ENCODE measurements at places on chromosomes 2 and 18.

DNA sequence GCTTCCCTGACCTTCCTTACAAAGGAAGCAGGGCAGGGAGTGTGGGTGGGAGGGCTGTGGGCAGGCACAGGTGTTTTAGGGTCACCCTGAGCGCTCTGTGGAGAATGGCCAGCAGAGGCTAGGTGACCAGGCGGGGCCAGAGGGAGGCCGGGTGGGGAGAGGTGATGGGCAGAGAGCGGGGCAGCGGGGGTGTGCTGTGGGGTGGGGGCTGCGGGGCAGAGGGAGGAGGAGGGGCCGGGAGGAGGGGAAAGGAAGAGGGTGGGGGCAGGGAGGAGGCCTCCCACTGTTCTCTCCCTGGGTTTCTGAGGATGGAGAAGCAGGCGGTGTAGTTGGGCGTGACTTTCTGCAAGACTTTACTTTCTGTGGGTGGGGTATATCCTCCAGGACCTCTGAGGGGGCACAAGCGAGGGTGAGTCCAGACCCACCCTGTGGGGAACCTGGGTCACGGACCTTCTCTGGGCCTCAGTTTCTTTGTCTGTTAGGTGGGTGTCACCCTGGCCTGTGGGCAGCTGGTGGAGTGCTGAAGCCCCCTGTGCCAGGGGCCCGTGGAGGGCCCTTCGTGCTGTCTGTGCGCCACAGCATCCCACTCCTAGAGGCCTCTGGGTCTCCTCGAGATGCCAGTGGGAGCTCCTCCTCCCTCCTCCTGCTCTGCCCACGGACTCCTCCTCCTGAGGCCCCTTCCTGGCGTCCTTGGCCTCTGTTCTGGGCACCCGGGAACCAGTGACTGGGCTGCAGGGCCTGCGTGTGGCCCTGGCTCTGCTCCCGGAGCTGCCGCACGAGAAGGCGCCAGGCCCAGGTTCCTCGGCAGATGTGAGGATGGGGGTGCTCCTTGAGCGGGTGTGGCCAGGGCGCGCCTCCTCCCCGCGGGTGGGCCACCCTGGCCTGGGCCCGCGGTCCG lies 6.3 kb upstream of the NEU4 start:
- no peak for DNase-seq

GRCh38 chr18:37355772-37356171 lies 209.8 kb downstream of the CELF4 start:
- no peak for DNase-seq

DNA sequence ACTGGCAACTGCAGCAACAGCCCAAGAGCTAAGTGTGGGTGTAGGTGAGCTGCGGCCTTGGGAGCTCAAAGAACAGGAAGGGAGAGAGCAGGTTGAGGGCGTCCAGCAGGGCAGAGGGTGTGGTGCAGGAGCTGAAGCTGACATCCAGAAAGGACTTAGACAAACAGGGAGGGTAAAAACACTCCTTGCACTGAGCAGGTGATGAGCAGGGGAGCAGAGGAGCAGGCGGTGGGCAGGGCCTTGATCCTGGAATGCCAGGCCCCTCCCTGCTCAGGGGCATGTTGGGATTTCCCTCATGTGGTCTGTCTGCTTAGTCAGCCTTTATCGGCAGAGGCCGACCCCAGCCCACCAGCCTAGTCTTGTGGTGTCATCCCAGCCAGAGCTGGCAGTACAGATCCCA lies 63.6 kb downstream of the VSNL1 start:
- DNase-seq = no peak

DNA sequence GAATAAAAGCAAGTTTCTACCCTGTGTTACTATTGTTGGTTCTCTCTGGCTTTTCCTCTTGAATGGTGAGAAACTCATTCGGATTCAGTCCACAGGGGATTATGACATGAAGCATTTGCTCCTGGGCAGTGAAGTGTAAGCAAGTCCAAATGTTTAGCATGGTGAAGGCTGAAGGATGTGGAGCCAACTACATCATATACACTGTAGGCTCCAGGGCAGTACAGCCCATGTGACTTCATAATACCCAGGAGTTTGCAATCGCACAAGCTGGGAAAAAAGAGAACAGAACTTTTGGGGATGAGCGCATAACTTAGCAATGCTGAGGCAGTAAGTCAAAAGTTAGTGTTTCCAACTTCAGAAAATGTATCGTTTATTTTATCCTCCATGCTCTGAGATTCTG lies 695.7 kb upstream of the POU3F3 start:
- DNase-seq = no peak

- no peak for DNase-seq
Observed at GRCh38 chr2:129050101-129050500, 731.4 kb upstream of the HS6ST1 start.

GRCh38 chr2:3911882-3912455 lies 208.6 kb downstream of the DCDC2C start:
- DNase-seq = no peak

GRCh38 chr18:45464619-45465018 lies 150.7 kb upstream of the SLC14A2 start:
- no peak for DNase-seq

- DNase-seq = no peak
Observed at GRCh38 chr2:4635289-4635688, 931.9 kb downstream of the DCDC2C start.

- DNase-seq = no peak
Observed at GRCh38 chr2:59589881-59590280, 963.6 kb downstream of the BCL11A start.

DNA sequence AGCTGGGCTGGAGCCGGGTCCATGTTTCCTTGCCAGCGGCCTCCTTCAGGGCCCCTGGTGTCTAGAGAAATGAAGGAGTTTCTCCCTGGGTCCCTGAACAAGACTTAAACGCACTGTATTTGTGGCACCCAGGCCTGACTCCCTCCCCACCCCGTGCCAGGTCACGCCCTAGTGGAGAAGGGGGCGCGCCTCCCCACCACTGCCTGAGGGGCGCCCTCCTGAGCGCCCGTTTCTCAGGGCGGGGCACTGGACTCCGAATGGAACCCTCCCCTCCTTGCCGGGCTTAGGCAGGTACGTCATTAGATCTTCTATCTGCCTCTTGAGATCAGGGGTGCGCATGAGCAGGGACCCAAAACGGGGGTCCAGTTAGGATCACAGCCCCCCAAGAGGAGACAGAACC lies 16.3 kb downstream of the ODC1 start:
- DNase-seq = no peak

GRCh38 chr18:36709315-36709714 lies 119.5 kb downstream of the TPGS2 start:
- no peak for DNase-seq

DNA sequence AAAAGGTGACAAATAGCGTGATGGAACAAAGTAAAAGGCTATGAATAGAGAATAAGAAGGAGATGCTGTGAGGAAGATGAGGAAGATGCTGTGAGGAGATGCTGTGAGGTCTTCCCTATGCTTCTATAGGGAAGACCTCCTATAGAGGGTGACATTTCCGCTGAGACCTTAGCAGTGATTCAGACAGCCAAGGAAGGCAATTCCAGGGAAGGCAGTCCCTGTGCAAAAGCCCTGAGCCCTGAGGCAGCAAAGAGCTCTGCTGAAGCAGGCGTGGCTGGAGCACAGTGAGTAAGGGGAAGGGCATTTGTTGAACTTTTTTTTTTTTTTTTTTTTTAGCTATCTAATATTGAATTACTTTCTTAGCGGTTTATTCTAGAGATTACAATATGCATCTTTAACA lies 142.7 kb upstream of the FOSL2 start:
- peak; percentile 56 for DNase-seq

DNA sequence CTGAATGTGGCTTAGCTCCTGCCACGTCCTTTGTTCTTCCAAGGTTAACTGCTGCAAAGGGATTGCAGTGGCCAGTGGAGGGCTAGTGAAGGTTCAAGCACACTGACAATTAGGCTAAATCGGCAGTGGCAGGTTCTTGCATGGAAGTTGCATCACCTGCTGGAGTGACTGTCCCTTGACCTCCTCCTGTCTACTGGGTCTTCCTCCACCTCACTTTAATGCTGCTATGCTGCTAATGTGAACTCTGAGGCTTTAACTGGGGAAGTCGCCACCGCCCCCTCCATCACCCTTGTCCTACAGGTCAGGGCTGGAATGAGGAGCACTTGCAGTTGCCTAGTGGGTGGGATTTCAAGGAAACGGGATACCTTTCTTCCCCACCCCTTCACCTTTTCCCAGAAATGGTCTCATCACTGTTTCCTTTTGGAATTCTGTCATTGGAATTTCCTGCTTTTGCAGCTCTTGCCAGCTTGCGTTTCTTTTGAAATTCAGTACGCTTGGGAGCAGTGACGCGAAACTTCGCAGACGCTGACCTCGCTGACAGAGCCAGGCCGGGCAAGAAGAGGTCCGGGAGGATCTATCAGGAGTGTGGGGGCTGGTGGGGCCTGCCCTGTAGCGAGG lies 150.3 kb downstream of the SH3RF3 start:
- DNase-seq = no peak

DNA sequence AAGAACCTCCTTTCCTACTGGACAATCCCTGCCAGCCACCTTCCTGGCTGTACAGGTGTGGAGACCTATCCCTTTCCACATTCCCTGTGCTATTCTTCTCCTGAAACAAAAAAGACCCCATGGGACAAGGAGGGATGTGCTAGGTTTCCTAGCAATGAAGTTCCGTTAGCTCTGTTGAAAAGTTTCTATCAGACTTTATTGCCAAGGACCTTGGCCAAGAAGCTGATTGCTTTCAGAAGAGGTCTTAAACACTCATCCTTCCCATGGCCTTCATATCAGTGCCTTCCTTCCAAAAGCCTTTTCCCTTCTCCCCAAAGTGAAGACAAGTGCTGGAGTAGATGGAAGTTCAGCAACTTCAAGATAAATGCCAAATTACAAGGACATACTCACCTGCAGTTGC lies 194.8 kb downstream of the AGPS start:
- DNase-seq = no peak

GRCh38 chr2:5691221-5691984 lies 781 bp upstream of the SOX11 start:
- no peak for DNase-seq

DNA sequence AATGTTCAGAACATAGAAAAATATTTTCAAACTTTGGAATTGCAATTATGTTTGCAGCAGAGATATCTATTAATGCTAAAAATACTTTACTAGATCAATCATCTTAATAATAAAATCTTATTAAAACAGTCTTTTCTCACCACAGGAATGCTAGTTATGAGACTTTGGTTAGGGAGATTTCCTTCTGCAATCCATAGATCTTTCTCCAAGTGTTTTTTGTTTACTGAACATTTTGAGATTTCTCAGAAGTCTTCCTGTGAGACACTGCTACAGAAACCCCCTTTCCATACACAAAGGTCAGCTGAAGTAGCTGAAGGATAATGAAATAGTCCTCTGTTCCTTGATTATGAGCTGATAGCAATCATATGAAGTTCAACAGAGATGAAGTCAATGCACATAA lies 59.4 kb upstream of the RAPH1 start:
- peak; percentile 38 for DNase-seq

- DNase-seq = no peak
Observed at GRCh38 chr2:35035883-35036282, 1319.7 kb upstream of the CRIM1 start.

GRCh38 chr2:158734442-158734841 lies 60.7 kb upstream of the DAPL1 start:
- no peak for DNase-seq

DNA sequence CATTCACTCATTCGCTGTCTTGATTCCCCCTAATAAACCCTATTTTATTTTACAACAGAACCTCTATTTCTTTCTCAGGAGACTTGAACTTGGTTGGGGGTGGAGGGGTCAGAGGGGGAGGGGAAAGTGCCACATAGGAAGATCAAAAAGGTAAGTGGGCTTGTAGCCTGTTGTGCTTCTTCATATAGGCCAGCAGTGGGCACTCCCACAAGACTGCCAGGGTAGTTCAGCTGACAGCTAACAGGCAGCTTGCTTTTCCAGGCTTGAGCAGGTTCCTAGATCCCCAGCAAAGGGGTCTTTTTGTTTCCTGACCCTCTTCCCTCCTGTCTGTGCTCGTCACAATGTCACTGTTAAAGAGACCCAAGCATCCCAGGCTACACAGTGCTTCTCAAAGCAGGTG lies 829 bp upstream of the KIAA2012 start:
- no peak for DNase-seq

GRCh38 chr2:142037066-142037465 lies 93.8 kb downstream of the LRP1B start:
- no peak for DNase-seq

GRCh38 chr2:152603166-152603565 lies 114.1 kb downstream of the PRPF40A start:
- DNase-seq = no peak

DNA sequence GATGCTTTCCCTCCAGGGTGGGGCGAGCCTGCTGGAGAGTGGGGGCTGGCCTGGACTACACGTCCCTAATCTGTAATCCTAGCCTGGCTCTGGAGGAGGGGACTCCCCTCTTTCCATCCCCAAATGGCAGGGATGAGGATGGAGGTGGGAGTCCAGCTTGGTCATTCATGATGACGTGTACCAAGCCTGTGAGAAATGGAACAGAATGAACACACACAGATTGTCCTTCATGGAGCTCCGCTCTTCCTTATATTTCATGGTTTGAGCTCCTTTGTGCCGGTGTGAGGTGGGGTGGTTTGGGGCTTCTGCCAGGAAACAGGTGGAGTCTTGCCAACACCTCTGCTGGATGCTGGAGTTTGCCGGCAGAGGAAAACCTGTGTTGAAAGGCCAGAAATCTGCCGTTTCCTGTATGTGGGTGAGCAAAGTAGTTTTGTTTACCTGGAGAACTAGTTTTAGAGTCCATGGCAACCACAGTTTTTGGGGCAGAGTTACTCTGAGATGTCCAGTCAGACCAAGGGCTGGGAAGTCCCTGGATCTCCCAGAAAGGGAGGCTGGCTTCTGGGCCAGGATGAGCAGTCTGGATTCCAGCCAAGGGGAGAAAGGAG lies 417.6 kb upstream of the MEX3C start:
- no peak for DNase-seq

- no peak for DNase-seq
Observed at GRCh38 chr2:110973262-110973661, 147.5 kb upstream of the BCL2L11 start.

GRCh38 chr2:54466870-54467269 lies 10.7 kb downstream of the SPTBN1 start:
- no peak for DNase-seq

DNA sequence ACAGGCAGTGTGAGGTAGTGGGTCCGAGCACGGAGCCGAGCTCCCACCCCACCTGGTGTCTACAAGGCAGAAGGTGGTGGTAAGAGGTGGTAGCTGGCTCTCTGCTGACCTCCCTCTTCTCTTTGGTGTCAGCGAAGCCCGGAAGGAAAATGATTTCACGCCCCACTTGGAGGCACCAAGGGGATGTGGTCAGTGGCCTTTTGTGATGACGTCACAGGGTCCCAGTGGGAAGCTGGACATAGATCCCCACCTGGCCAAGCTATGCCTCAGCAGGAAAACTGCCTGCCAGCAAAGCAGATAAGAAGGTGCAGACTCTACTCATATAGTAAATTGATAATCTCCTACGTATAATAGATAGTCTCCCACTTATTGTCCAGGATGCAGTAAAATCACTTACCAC lies 183.7 kb upstream of the ALKAL2 start:
- no peak for DNase-seq

- no peak for DNase-seq
Observed at GRCh38 chr18:59085126-59085794, 54.4 kb upstream of the SEC11C start.

- DNase-seq = no peak
Observed at GRCh38 chr18:6004119-6004518, 108.8 kb upstream of the TMEM200C start.

GRCh38 chr2:230737791-230738226 lies 25.2 kb downstream of the CAB39 start:
- no peak for DNase-seq

Measured in AG04449 (cell line).